NCI-H1930 (cell line): ENCODE measurements at places on chromosomes 6 and 20.

GRCh38 chr6:37289931-37290330 is 32.0 kb upstream of the TMEM217 start:
- DNase-seq: no peak

DNA sequence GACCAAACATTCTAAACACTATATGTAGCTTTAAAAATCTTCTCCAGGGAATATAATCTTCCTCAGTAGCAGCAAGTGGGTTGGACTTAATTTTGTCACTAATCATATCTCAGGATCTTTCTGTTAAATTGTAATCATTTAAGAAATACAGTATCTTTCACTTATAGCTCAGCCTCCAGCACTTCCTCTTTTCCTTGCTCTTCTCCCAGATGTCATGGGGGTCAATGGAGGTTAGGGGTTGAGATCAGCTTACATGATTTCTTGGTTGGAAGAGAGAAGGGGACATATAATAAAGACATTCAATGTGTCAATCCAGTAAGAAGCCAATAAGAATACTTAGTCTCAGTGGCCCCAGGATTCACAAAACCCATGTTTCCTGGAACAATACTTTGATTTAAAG is 15.7 kb upstream of the REPS1 start:
- DNase-seq: no peak

DNA sequence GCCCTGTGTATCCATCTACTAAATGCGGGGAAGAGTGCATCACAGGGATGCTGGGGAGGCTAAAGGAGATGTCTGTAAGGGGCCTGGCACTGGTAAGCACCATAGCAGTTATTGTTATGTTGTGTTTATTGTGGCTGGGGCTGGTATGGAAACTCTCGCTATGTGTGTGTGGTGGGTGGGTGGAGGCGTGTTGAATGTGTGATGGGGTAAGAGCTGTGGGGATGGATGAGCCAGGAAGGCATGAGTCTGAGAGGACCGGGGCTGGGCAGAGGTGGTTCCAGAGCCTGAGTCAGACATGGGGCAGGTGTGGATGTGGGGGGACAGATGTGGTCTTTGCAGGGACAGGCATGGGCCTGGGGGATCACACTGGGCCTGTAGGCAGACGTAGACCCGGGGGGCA is 88.1 kb downstream of the GRM4 start:
- DNase-seq: no peak

DNA sequence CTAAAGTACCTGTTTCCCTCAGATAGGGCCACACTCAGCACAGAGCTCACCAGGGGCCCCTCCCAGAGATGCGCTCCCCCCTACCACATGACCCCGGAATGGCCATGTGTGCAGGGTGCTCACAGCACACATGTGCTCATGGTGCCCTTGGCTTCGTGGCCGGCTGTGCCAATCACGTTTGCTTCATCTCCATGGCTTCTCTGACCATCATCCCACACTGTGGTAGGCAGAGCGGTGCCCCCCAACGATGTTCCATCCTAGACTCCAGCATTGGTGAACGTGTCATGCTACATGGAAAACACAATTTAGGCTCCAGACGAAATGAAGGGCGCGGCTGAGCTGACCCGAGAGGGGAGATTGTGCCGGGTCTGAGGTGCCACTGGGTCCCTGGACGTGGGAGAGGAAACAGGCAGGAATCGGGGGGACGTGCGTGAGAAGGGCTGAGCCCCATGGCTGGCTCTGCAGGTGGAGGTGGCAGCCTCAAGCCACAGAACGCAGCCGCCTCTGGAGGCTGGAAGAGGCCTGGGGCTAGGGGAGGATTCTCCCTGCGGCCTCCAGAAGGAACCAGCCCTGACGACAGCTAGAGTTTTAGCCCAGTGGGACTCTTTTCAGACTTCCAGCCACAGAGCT is 126.5 kb downstream of the DLL1 start:
- no peak for DNase-seq

DNA sequence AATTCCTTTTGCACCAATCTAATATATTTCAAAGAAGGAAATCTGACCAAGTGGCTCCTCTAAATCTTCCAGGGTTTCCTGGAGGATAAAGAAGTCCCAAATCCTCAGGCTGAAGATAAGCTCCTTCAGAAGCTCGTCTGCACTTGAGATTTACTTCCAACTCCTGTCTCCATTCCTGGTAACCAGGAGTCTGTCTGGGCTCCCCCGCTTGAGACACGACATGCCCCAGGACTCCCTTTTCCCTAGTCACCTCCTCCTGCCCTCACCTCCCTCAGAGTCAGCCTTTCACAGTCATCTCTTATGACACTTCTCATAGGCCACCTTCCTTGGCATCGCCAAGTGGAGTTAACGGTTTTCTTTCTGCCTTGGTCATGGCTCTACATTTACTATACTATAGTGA is 103.4 kb upstream of the NEDD9 start:
- DNase-seq: no peak

DNA sequence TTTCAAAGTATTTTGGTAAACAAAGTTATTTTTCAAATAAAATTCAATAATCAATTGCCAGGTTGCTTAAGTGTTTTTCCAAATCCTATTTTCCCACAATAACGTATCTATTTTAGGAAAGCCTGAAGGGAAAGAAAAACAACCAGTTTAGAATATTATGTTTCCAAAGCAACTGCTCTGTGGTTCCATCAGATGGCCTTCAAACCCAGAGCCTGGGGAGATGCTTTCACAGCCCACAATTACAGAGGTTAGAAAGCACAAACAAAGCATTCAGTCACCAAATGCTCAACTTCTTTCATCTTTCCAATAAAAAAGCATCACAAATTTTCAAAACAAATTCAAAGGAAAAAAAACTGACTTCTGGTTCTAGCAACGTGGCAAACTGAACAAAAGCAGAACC is 66.0 kb downstream of the ELOVL5 start:
- DNase-seq: no peak
